Right cardiac atrium (tissue), 5 donors: ENCODE measurements at places on chromosomes 16 and 17. TPM values are rescaled to one million over a fixed set of nuclear protein-coding genes. Genes with fewer than 3 reads are reported as not detected.

DNA sequence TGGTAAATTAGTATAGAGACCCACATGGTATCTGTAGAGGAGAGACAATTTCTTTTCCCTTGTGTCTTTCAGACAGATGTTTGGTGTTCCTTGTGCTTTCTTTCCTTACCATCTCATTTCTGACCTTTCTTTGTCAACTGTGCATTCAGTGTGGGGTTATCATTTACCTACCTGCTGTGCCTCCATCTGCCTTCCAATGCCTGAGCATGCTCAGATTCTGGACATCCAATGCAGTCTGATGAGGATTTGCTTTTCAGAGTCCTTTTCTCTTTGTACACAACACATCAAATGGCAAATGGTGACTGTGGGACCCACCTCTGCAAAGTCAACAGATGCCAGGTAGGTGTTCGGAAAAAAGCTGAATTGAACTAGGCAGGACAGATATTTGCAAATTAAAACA, 364.8 kb downstream of the CA10 start:
- no peak for DNase-seq

DNA sequence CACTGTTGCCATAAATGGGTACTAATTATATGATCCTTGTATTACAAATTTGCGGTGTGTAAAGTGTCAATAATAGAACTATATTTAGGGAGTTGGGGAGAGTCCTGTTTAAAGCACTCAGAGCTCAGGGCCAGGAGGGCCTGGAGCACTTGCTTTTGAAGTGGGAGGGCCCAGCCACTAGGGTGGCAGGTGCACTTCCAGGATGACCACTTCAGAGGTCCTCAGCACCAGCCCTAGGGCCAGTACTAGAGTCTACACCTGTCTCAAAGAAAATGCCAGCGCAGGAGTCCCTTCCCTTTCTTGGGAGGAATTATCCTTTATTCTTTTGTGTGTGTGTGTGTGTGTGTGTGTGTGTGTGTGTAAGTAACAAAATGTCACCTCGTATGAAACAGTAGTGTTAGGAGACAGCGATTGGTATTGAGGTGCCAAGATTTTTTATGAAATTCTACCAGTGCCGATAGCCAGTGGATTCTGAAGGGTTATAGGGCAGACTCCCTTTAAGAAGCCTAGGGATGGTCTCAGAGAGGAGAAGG, 31.9 kb downstream of the MYO18A start:
- DNase-seq = no peak

COX11 gene
- 50.3 TPM for total RNA-seq

DNA sequence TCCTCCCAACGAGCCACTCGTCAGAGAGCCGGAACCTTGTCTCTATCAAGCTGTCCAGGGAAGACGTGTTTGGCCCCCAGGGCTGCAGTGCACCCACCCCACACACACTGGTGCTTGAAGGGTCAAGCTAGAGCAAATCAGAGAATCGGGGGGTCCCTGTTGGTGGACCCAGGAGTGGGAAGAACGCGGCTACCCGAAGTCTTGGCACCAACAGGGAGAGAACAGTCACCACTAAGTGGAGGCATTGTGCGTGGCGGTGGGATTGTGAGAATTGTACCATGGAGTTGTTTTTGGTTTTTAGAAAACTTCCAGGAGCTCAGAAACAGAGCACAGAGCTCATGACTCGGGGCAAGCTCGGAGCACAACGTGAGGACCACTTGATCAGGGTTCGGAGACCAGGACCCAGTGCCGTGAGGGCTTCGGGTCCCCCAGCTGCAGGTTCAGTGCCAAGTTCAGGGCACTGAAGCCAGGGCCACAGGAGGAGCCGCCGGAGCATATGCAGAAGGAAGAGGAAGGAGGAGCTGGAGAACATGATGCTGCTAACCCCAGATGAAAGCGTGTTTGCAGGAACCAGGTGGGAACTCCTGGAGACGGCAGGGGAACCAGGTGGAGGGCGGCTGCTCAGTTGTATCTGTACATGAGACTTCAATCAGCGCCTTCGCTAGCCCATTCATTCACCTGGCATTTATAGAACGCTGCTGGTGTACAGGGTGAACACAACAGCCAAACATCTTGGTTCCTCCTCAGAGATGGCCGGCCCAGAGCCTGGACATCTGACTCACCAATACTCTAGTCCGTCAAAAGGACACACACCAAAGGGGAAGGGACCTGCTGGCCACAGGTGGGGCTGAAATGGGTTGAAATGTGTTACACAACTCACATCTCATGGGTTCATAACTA, 42.8 kb downstream of the METRNL start:
- no peak for DNase-seq

CD300LD gene
- not detected for total RNA-seq

NGFR gene
- 21.6 TPM for total RNA-seq
